IMR-90 (cell line): ENCODE measurements at places on chromosomes 6 and 20. TPM values are rescaled to one million over a fixed set of nuclear protein-coding genes. Genes with fewer than 3 reads are reported as not detected.

GRCh38 chr6:8982668-8983067 lies 547.3 kb upstream of the SLC35B3 start:
- DNase-seq: no peak

The LGSN gene
- not detected in 2 replicates for total RNA-seq

DNA sequence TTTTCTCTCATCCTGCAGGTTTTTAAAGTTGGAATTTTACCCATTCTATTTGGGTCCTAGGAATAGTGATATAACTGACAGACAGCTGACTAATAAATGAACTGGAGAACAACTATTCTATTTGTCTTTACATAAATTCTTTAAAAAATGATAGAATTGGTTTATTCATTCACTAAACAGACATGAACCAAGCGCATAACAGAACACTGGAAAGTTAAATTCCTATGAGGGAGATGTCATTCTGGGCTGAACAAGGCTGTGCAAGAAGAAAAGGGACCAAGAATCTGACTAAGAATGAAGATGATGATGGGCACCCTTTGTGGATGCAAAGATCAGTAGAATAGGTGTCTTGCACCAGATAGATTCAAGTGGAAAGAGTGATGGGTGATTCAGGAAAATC lies 256.3 kb upstream of the SASH1 start:
- no peak for DNase-seq

DNA sequence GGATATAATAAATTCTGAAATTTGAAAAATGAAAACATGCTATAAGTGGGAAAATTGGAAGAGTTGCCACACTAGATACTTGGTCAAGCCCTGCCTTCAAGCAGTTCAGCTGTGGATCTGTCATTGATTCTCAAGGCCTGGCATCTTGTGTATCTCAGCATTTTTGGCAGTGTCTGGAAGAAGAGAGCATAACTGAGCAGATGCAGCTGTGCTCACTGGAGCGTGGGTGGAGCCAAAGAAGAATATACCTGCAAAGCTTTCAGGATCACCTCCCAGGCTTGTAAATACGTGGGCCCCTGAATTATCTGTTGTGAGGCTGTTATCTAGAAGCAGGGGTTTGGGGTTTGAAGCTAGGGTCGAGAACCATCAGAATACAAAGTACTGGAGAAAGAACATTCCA lies 31.3 kb upstream of the CHD6 start:
- no peak for DNase-seq

GRCh38 chr6:124795643-124796463 lies 166.4 kb upstream of the RNF217 start:
- peak; percentile 1 for DNase-seq

GRCh38 chr20:20430066-20430465 lies 62.2 kb downstream of the INSM1 start:
- no peak for DNase-seq

GRCh38 chr20:60467771-60468170 lies 509.5 kb downstream of the CDH26 start:
- no peak for DNase-seq

DNA sequence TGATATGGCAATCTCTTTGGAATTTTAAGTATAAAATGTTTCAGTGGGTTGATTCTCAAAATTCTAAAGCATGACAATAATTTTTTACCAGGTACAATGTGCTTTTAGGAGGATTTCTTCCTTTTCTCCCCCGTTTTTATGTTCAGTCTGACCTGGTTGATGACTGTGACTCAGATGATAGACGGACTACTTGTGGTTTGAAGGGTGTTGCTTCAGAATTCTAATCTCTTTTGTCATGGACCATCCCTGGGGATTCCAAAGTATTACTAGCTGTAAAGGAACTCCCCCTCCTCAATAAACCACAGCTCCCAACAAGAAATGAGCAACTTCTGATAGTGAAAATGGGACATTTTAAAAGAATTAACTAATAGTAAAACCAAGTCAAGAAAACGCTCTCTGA lies 34.9 kb upstream of the TNFAIP3 start:
- DNase-seq: peak; percentile 92

DNA sequence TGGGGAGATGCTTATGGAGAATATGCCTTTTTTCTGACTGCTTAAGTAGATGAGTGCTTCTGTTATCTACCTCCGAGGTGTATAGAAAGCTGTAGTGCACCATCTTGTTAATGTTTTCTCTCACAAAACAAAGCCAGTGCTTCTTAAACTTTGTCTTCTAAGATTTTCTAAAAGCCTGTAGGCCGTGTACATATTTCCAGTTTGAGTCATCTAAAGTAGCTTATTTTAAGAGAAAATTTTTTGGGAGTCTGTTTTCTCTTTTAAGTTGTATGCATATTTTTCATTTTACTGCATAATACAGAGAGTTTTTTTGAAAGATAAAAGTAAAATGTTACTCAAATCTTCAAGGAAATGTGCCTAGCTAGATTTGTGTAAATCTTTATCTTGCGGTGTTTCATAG lies 151.7 kb downstream of the GRIK2 start:
- peak; percentile 68 for DNase-seq

GRCh38 chr20:48623176-48623905 lies 204.5 kb downstream of the PREX1 start:
- DNase-seq: no peak

- DNase-seq: no peak
Observed at GRCh38 chr20:31925631-31926030, 26.2 kb downstream of the PDRG1 start.

DNA sequence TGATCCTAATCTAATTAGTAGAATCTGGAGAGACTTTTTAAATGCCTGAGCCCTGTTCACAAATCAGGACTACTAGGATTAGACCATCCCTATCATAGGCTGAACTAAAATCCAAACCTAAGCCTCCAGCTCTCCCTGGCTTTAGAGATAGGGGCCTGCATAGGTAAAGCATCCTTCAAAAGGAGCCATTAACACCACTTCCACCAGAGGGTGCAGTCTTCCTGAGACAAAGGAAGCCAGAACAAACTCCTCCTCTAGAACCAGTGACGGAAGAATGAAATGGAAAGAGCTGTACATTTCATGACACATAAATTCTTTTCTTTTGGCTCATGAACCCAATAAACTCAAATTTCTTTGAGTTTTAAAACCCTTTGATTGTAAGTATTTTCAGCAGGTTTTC lies 291.2 kb upstream of the ADGRB3 start:
- DNase-seq: peak; percentile 0

DNA sequence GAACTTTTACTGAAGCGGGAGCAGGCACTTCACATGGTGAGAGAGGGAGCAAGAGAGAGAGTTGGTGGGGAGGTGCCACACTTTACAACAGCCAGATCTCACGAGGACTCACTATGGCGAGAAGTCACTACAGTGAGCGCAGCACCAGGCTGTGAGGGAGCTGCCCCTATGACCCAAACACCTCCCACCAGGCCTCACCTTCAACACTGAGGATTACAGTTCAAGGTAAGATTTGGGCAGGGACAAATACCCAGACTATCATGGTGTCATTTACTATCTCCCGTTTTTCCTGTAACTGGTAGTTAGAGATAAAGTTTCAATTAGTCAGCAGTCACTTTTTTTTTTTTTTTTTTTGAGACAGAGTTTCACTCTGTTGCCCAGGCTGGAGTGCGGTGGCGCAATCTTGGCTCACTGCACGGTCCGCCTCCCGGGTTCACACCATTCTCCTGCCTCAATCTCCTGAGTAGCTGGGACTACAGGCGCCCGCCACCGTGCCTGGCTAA lies 7.8 kb downstream of the RBCK1 start:
- DNase-seq: no peak

- DNase-seq: no peak
Observed at GRCh38 chr6:105981002-105981887, 104.9 kb upstream of the PRDM1 start.

- no peak for DNase-seq
Observed at GRCh38 chr20:16246870-16247269, 326.4 kb downstream of the KIF16B start.

GRCh38 chr20:62209850-62210495 lies 10.1 kb downstream of the HRH3 start:
- no peak for DNase-seq

The IMPG1 gene
- total RNA-seq: not detected in 2 replicates

DNA sequence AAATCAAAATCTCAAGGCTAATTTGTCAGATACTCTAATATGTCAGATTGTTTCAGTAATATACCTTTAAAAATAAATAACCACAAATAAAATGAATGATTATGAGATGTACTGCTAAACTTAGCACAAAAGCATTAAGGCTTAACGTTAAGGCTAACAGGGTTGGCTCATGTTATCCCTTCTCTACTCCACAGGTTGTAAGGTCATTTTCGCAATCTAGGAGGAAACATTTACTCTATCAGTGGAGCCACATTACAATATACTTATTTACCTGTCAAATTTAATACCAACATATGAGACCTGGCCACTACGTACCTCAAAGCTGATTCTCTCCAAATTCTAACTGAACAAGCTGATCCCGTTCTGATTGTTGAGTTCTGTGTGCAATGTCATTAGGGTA lies 95.7 kb downstream of the RCAN2 start:
- DNase-seq: no peak

GRCh38 chr20:9235518-9235917 lies 166.6 kb downstream of the PLCB4 start:
- peak; percentile 75 for DNase-seq

DNA sequence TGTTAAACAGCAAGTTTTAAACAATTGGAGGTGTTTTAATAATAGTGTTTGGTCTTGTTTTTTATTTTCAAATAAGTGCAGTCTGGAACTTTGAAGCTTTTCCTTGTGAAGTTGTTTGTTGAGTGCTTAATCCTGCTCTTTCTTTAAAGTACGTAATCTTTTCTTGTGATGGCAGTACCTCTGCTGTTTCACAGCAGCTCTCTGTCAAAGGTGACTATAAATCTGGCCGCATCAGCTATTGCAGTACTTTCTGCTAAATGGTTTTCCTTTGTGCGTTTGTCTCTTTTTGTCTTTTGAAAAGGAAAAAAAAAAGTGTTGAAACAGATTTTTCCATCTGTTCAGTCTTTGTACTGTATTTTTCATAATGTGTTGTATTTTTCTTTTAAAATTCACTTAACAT lies 12.7 kb downstream of the STXBP5 start:
- no peak for DNase-seq

- DNase-seq: no peak
Observed at GRCh38 chr6:15993716-15994228, 135.1 kb upstream of the MYLIP start.

- no peak for DNase-seq
Observed at GRCh38 chr6:10190042-10190441, 224.8 kb downstream of the TFAP2A start.

- DNase-seq: no peak
Observed at GRCh38 chr6:107413966-107414645, 45.3 kb downstream of the PDSS2 start.

DNA sequence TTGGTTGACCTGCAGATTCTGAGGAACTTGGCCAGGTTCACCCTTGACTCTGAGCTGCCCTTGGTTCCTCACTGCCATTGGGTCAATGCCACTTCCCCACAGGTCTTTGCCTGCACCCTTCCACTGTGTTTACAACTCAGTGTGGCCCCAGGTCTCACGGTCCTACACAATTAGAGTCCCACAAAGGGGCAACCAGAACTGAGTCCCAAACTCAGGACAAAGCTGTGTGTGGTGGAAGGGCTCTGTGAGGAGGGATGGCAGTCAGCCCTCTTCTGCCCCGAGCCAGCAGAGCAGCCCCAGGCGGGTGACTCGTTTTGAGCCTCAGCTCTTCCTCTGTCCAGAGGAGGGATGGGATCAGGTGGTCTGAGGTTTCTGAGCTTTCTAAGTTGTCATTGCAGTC lies 69.5 kb downstream of the NPEPL1 start:
- DNase-seq: no peak

The SLC52A3 gene
- total RNA-seq: not detected in 2 replicates

- no peak for DNase-seq
Observed at GRCh38 chr20:62215020-62215990, 4.8 kb downstream of the HRH3 start.

The NKX2-4 gene
- not detected in 2 replicates for total RNA-seq

- no peak for DNase-seq
Observed at GRCh38 chr6:34230653-34231371, 5.9 kb upstream of the HMGA1 start.

- no peak for DNase-seq
Observed at GRCh38 chr6:155519176-155519738, 63.6 kb upstream of the NOX3 start.

DNA sequence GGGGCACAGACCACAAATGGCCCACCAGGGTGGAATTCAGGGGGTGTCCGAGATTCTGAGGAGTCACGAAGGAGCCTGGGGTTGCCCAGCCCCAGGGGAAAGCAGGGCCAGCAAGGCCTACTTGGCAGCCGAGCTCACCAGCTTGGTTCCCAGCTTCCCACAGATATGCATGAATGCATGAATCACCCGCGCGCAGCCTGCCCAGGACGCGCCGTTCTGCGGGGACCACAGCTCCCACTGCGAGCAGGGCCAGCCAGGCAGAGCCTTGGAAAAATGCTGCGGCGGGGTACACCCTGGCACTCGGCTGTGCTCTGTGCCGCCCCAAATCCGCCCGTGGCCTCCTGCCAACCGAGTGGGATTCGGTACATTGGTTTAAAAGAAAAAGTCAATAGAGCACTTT lies 211.0 kb downstream of the NFATC2 start:
- peak; percentile 46 for DNase-seq

GRCh38 chr6:125951323-125951722 lies 5.2 kb upstream of the HINT3 start:
- no peak for DNase-seq
